ENCODE measurements at places on chromosomes 4 and X.

GRCh38 chrX:53261355-53261972 lies 19.9 kb downstream of the IQSEC2 start:
- DNase-seq, result no peak

DNA sequence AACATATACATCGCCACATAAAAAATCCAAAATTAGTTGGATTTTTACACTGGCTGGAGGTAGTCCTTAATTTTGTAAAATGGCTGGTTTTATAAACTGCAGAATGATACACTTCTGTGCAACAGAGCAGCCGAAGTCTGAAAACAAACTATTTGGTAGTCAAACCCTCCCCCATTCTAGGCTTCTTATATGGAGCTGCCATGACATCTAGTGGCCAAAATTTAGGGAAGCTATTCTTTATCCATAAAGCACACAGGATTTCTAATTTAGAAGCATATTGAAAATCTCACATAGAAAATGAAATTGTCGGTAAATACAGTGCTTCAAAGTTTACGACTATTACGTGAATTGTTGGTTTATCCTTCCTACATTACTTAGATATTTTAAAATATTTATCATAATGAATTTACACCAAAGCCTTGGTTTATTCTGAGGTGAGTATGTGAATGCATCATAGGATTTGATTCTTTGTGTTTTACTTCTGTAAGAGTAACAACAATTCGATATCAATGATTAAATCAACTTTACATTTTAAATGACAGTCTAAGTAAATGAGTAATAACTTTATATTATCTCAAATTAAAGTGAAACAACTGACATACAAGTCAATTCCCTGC lies 113.4 kb upstream of the FAM241A start:
- peak; percentile 11 for DNase-seq

- DNase-seq, result no peak
These were observed 557.8 kb downstream of the TECRL start for GRCh38 chr4:63851496-63851895.

- no peak for DNase-seq
These were observed 645 bp upstream of the RAB28 start for GRCh38 chr4:13484749-13485221.

DNA sequence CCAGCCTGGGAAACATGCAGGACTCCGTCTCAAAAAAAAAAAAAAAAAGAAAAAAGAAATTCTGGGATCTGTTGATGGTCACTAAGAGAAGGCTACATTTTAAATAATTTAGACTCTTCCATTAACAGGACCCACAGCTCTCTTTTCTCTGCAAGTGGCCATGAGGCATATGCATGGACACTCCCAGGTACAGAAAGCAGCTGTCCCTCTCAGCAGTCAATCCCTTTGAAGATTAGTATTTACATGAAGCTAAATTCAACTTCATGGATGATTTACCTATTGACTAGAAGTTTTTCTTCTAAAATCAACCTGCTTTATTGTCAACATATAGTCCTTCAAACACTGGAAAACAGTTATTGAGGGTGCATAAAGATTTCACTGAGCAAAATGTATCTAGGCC lies 139.9 kb downstream of the CPEB2 start:
- DNase-seq, result no peak

- DNase-seq, result no peak
These were observed 22.2 kb downstream of the TRMT2B start for GRCh38 chrX:101029665-101030064.

DNA sequence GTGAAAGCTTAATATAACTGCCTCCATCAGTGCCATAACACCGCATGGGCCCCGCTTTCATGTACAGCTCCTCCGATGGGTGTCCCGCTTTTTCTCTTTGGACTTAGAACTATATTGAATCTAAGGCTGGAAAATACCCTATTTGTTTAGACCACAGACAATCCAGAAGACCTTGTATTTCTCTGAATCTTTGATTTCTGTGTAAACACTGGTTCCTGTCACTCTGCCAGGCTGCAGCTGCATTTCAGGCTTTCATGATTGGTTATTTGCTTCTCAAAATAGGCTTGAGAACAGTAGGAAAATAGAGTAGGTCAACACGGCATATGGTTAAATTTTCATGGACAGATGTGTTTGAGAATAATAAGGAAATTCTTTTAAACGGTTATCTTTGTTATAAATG lies 80.0 kb downstream of the NWD2 start:
- DNase-seq, result peak; percentile 14

DNA sequence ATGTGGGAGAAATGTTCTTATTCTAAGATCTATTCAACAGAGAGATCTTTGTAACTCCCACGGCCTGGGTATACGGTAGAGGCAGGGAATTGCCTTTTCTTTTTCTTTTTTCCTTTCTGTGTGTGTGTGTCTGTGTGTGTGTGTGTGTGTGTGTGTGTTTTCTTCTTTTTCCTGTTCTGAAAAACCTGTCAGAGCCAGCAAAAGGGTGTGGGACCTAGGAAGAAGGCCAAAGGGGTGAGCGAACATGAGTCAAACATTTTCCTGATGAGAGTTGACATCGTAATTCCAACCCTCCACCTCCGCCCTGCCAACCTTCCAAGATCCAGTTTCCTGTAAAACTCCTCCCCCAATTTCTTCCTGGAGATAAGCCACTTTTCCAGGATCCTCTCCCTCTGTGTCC lies 2.8 kb upstream of the CHIC2 start:
- peak; percentile 85 for DNase-seq

GRCh38 chr4:140448830-140449229 lies 21.4 kb upstream of the CLGN start:
- no peak for DNase-seq

DNA sequence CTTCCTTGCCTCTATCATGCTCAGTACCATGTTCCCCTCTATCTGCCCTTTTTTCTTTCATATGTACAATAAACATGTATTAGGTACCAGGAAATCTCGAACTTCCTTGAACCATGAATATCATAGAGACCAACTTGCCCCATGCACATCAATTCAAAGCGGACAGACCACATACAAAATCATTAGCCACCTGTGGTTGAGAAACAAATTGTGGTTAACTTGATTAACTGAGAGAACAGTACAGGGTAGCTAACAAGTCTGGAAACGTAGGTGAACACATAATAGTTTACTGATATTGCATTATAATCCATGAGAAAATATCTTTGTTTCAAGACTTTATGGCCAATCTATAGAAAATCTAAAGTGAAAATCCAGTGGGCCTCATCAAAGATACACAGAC lies 8.2 kb downstream of the CASP3 start:
- DNase-seq, result no peak

DNA sequence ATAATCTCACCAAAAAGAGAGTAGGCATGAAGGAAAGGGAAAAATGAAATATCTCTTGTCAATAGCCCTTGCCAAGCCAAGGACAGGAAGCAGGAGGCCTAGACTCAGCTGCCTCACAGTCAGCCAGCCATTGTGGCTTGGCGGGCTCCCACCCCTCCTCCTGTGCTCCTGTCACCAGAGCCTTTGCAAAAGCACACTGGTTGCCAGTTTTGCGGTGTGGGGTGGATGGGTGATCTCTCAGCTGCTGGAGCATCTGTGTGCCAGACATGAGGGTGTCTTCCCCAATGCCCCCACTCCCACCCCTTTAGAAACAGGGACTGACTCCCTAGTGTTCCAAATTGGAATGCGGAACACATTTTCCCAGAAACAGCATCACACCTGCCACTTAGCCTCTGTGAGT lies 26.1 kb downstream of the ARHGEF6 start:
- DNase-seq, result no peak

DNA sequence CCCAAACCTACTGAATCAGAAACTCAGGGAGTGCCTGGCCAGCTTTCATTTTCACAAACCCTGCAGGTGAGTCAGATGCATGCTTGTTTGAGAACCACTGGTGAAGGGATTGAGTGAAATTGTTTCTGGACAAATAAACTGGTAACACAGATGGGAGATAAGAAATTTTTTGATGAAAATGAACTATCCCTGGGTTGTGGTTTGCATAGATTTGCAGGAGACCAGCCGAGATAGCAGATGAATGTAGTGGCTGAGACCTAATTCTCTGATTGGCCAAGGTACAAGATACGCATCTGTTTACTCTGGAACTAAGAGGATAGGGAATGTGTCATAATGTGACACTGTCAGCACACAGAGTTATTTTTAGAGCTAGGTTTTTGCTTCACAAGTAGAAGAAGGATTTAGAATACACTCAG lies 117.8 kb upstream of the NOCT start:
- DNase-seq, result no peak

DNA sequence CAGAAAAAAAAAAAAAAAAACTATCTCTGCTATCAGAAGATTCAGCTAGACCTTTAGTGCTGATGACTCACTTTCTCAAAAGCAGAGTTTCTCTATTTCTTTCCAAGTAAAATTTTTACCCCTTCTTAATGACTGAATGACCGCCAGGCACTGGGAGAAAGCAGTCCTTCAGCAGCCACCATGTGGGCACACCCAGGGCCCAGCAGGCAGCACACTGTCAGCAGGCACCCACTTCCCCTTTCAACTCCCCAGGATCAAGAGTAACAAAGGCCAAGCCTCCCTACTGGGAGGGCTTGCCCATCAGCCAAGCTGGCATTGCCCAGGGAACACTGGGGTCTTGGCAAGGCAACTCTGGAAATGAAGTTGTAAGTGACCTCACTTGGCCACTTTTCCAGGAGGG lies 201.9 kb upstream of the MAMLD1 start:
- no peak for DNase-seq

DNA sequence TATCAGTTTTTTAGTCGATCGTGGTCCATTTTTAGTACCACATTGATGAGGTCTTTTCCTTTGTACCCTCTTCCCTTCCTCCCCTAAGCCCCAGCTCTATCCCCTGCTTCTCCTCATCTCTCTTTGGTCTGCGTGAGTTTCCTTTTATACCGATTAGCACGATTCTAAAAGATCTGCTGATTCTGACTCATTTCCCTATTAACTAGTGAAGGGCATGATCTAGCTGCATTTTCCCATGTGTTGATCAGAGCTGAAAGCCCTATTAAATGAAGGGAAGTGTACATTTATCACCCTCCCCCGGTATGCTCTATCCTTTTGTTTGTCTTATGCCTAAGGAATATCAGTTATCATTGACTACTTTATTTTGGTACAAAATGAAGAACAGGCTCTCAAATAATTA lies 181.7 kb upstream of the NPY2R start:
- no peak for DNase-seq

DNA sequence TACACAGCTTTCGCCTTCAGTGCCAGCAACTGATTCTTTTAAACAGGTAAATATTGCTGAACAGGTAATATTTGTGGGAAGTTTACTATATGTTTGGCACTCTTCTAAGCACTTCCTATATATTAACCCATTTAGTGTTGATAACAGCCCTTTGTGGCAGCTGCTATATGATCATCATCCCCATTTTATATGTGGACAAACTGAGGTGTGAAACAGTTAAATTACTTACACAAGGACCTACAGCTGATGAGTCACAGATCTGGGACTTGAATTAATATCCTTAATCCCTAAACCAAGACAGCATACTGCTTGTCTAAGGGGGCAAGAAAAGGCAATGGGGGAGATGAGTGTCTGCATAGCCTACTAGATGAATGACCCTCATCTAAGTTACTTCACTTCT lies 2.9 kb downstream of the SMIM20 start:
- DNase-seq, result no peak

DNA sequence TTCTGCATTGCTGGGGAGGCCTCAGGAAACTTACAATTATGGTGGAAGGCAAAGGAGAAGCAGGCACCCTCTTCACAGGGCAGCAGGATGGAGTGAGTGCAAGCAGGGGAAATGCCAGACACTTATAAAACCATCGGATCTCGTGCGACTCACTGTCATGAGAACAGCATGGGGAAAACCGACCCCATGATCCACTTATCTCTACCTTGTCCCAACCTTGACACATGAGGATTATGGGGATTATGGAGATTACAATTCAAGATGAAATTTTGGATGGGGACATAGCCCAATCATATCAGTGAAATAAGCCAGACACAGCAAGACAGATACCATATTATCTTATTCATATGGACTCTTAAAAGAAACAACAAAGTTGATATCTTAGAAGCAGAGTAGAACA lies 134.9 kb downstream of the C4orf33 start:
- no peak for DNase-seq

DNA sequence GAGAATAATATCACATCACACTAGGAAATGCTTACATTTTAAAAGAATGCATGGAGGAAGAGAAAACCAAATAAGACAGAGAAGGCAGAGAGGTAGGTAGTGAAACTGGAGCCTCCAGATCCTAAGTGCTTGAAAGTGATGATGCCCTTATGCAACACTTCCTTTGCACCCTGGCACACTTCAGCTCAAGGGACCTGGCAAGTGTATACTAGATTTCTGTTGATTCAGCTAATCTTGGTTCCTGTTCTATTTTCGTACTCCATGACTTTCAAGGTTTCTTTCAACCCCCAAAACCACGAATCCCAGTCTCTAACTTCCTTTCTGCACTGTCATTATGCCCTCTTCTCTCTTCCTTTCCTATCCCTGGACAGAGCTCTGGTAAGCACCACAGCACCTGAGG lies 36.9 kb upstream of the SH3KBP1 start:
- DNase-seq, result no peak

- no peak for DNase-seq
These were observed 37.1 kb downstream of the ENOPH1 start for GRCh38 chr4:82467471-82467870.

DNA sequence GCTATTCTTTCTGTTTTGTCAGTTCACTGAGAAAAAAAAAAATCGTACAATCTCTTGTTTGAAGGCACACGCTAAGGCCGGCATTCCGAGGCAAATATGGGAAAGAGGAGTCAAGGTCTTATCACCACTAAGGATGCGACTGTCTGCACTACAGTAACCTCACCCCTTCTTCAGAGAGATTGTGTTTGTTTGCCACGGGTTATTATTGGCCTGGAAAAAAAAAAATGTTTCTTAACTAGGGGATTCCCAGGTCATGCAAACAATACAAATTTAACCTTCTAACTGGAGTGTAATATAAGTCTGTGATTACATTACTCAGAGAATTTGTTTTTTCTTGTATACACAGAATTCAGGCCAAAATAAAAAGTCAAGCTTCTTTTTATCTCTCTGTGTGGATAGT lies 168.3 kb downstream of the TMA16 start:
- DNase-seq, result no peak

DNA sequence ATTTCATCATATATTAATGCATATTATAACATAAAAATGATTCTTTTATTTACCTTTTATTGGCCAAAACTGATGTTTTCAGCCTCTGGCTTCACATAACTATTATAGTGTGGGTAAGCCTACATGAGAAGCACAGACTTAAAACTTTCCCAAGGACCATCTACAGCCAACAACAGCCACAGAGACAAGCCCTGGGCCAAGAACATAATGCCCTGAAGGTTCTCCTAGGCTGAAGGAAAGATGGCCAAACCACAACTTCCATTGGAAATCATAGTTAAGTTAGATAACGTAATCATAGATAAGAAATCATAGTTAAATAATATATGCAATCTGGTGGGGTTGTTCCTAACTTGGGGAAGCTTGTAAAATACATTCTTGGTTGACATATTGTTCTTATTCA lies 280.0 kb upstream of the EMCN start:
- DNase-seq, result no peak

Data from left colon (tissue), 2 donors.